Esophagus (tissue), 2 donors: ENCODE measurements at places on chromosomes 7 and 10. TPM values are rescaled to one million over a fixed set of nuclear protein-coding genes. Genes with fewer than 3 reads are reported as not detected.

Gene AP1S1
- polyA plus RNA-seq: 40.2 TPM

Gene ERVW-1
- polyA plus RNA-seq: not detected

Gene MMD2
- not detected for polyA plus RNA-seq

Gene MCM10
- polyA plus RNA-seq: 2.6 TPM

Gene EEPD1
- 14.5 TPM for polyA plus RNA-seq

Gene SORCS1
- 0.34 TPM for polyA plus RNA-seq

Gene PAX2
- not detected for polyA plus RNA-seq

Gene PHYHIPL
- polyA plus RNA-seq: 0.08 TPM

Gene PRPS1L1
- not detected for polyA plus RNA-seq

Gene PTEN
- polyA plus RNA-seq: 25.2 TPM

Gene NPY
- polyA plus RNA-seq: 1.7 TPM

Gene CLDN4
- 124 TPM for polyA plus RNA-seq

Gene SDK1
- polyA plus RNA-seq: 0.47 TPM

Gene CALHM1
- not detected for polyA plus RNA-seq

Gene AOAH
- polyA plus RNA-seq: 0.71 TPM

Gene ZNF92
- polyA plus RNA-seq: 8.9 TPM

Gene EVX1
- polyA plus RNA-seq: not detected

Gene HEPACAM2
- polyA plus RNA-seq: not detected

Gene SPDYE5
- not detected for polyA plus RNA-seq

Gene GAD2
- not detected for polyA plus RNA-seq

Gene COX19
- polyA plus RNA-seq: 4.1 TPM

Gene METTL27
- 1.1 TPM for polyA plus RNA-seq

Gene GOLGA7B
- 2.2 TPM for polyA plus RNA-seq

Gene ADAMTS14
- polyA plus RNA-seq: 0.59 TPM

Gene OR9A2
- not detected for polyA plus RNA-seq

Gene SLC26A3
- polyA plus RNA-seq: 0.18 TPM

Gene CPA4
- polyA plus RNA-seq: 41.2 TPM

Gene TRIM50
- polyA plus RNA-seq: not detected
